ENCODE measurements at places on chromosomes 16 and 17. TPM values are rescaled to one million over a fixed set of nuclear protein-coding genes. Genes with fewer than 3 reads are reported as not detected.

DNA sequence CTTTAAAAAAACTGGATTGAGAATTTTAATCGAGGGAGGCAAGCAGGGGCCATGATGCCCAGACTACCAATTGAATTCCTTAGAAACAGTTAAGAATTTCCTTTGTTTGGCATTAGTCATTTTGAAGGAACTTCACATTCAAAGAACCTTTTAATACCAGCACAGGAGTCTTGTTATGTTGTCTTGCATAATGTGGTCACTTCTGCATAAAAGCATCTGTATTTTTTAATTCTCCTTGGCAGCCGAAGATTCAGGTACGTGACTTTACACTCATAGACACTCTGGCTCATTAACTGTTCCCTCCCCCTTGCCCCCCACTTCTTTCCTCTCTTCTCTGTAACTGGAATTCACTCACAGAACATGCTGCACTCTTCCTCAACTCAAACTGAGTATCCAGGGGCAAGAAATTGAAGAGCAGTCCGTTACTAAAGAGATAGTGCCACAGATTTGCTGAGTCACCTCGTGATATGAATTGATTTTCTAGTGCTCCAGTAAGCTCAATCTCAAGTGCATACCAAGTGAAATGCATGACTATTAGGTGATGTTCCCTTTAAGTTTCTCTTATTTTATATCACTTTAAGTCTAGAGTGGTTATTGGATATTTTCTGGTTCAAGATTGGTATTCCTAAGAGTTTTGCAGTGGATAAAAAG is 572.2 kb upstream of the SOX9 start:
- no peak for DNase-seq

DNA sequence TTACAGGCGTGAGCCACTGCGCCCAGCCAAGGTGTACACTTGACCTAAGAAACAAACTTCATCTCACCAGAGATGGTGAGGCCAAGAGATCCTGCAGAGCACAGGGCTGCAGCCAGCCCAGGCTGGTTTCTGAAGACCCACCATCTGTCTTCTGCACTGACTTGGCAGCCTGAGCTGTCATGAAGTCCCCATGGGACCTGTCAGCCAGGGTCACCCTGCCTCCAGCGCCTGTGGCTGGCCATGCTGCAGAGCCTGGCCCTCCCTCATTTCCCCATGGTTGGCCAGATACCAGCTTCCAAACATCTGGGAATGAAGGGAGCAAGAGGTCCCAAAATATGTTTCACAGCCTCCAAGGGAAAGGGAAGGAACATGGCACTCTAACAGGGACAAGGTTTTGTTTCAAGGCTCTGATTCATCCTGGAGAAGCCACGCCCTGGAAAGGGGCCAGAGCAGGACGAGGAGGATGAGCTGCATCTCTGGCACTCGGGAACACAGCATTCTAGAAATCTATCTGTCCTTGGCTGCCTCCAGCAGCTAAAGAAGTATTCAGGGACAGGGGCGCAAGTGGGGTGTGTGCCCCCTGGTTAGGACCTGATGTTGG is 45.3 kb downstream of the DDX19A start:
- DNase-seq: no peak

GRCh38 chr17:58786586-58787295 is 31.1 kb downstream of the PPM1E start:
- no peak for DNase-seq

DNA sequence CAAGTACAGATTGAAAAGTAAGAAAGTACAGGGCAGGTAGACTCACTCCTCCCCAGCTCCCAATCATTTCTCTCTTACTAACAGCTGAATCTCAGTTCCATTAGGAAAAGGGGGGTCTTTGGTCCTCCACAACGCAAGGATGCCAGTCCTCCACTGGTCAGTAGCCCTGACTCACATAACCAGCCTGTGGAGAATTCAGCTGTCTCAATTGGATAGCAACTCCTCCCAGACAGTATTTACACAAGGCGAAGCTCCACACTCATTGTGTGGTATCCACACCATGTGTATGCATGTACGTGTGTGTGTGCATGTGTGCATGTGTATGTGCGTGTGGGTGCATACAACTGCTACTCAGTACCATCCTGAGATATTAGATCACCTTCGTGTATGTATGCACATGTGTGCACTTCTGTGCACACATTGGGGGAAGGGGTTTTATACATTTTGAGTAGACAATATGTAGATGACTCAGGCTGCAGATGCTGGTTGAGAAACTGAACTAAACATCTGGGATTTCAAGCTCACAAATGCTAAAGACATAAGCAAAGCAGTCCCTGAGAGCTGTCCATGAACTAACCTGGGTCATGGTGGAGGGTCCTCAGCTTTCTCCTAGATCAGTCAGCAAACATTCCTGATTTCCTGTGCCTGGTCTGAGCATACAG is 240.1 kb downstream of the SLC39A11 start:
- no peak for DNase-seq

DNA sequence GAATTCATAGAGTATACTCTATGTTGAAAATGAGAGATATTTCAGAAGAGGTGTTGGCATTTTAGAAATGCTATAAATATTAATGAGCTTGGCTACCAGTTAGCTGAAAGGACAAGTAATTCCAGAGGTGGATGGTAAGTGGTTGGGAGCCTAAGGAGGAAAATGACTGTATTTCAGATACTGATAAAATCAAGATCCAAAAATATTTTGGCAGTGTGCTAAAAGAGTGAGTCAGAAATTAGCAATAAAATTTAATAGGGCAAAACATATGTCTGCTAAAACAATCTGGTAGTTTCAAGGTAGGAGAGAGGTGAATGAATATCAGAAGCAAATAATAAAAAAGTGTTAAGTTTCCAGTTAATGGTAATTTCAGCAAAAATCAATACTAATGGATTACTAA is 1287.9 kb downstream of the CDH8 start:
- no peak for DNase-seq

DNA sequence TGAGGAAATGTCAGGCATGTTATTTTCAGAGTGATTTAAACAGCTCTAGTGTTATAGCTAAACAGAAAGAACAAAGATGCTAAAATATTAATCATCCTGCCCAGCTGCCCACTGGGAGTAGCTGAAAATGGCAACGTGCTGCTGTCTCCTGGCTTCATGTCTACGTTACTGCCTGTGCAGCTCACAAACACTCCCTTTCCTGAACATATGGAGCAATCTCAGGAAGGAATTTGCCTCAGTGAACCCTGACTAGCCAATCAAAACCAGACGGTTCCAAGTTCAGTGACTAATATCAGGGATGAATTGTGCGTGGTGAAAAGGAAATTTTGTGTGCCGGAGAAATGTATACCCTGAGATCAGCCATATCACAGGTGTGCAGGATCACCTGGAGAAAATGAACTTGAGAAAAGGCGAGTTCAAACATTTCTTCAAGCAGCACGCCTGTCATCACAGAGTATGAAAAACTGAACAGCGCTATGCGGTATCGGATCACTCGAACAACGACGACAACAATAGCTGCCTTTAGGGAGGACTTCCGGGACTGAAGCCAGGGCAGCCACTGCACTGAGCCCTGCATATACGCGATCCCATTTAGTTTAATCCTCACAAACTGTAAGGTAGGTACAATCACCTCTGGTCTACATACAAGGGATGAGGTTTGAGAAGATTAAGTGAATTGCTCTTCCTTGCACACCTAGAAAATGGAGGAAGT is 110.3 kb downstream of the STX8 start:
- no peak for DNase-seq

GRCh38 chr16:6081320-6081976 is 983.9 kb upstream of the EEF2KMT start:
- DNase-seq: no peak

- DNase-seq: no peak
These were observed 19.7 kb downstream of the MOSMO start for GRCh38 chr16:22027633-22028032.

- DNase-seq: peak; percentile 62
These were observed 204.1 kb upstream of the CIBAR2 start for GRCh38 chr16:85316321-85316919.

GRCh38 chr17:39667945-39668924 is at the start of gene PNMT:
Gene PNMT (plus strand): TSS chr17:39668453. CDS start chr17:39668476, 23 bp downstream.
- DNase-seq: peak; percentile 78

GRCh38 chr17:78377858-78378224 is 608 bp upstream of the PGS1 start:
- DNase-seq: no peak

- no peak for DNase-seq
These were observed 3.7 kb downstream of the LMF1 start for GRCh38 chr16:967077-967541.

DNA sequence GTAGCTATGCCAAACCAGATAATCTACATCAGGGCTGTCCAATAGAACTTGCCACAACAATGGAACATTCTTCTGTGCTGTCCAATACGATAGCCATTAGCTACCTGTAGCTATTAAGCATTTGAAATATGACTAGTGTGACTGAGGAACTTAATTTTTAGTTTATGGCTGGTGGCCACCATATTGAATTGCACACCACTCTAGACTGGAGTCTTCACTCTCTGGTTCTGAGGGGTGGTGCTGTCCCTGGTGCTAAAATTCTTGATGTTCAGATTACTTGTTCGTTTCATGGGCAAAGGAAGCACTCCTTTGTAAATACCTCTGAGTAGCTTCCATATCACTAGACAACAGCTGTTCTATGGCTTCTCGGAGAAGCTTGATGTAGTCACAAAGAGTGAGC is 296.6 kb downstream of the NPIPA8 start:
- DNase-seq: no peak

DNA sequence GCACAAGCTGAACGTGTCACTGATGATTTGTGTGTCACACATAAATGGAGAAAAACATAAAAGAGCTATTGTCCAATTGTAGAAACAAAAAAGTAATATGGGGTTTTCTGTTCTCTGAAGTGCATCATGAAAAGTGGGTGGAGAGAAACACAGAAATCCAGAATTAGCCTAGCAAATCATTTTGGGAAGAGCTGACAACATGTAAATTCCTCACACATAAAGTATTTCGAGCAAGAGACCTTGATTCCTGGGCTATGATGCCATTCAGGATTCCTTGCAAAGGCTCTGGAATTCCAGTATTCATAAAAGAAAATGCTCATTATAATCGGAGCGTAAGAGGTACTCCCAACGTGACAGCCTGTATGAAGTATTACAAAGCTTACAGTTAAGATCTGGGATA is 1.1 kb downstream of the DCUN1D3 start:
- DNase-seq: no peak

- no peak for DNase-seq
These were observed 189.4 kb downstream of the CCDC182 start for GRCh38 chr17:57555636-57556175.

DNA sequence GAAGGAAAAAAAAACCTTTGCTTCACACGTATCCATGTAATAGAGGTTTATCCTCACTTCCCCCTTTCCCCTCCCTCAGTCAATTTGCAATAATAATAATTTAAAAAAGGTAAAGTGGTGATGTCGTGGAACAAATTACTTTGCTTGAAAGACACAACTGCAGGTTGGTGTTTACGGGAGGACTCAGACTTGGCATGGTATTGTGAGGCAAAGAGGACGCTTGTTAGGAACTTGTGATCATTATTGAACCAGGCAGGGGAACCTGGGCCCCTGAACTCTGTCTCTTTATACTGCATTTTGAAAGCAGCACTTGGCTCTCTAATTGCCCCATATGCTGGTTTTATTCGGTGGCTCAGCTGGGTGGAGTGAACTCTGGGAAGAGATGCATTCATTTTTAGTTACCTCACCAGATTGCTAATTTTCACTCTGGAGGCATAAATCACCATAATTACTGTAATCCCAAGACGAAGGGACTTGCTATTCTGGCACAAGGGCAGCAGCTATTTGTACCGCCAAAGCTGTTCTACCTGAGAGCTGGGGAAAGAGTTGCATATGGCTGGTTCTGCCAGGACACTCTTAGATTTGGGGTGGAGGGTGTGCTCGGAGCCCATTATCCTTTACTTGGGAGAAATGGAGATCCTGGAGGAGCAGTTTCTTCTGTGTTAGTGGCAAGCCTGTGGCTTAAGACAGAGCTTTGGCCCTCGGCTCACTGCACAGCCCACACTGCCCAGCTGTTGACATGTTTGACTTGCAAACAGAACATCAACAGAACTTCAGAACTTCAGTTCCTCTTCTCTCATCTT is 5.7 kb upstream of the DHX8 start:
- DNase-seq: no peak

DNA sequence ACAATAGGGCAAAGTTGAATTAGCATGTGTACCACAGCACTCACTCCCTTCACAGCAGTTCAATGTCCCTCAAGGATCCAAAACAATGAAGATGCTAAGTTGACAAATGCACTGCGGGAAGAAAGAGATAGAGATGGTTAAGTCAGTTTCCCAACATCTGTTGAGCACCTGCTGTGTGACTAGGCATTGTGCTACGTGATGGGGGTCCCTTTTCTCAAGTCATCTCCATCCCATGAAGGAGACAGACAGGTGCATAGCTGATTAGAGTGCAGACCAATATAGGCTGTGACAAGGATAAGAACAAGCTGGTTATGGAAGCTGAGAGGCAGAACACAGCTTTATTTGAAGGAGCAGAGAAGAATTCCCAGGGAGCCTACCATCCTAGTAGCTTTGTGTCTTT is 114.2 kb downstream of the HAPSTR1 start:
- no peak for DNase-seq

- DNase-seq: peak; percentile 29
These were observed 821 bp downstream of the SOCS7 start for GRCh38 chr17:38352245-38353085.

GRCh38 chr17:29138971-29139691 is 41.1 kb downstream of the MYO18A start:
- peak; percentile 60 for DNase-seq

DNA sequence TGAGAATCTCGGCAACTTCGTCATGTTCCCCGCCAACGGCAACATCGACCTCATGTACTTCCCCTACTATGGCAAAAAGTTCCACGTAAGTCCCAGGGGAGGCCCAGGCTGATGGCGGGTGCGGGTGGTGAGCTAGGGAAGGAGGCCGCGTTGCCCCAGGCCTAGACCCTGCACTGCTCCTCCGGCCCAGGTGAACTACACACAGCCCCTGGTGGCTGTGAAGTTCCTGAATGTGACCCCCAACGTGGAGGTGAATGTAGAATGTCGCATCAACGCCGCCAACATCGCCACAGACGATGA is 4.8 kb downstream of the ATP1B2 start:
- DNase-seq: no peak

Gene NF1
- 40.8 TPM for polyA plus RNA-seq

Gene TNP2
- polyA plus RNA-seq: not detected

Gene NACA2
- polyA plus RNA-seq: not detected

Gene NT5M
- polyA plus RNA-seq: 0.75 TPM

Gene LGALS9
- polyA plus RNA-seq: 39.3 TPM

Gene GRB2
- 152 TPM for polyA plus RNA-seq

Gene RNF43
- not detected for polyA plus RNA-seq

Gene SLX1B
- polyA plus RNA-seq: 8.7 TPM

Gene LHX1
- 0.05 TPM for polyA plus RNA-seq

Gene CCL8
- not detected for polyA plus RNA-seq

Gene FSCN2
- not detected for polyA plus RNA-seq

Gene TCAP
- 0.07 TPM for polyA plus RNA-seq

All from CD4-positive, CD25-positive, alpha-beta regulatory T cell (primary cell).